ENCODE measurements at places on chromosomes 11 and 22.
A peak's percentile ranks its signal among the peaks of the same experiment; 100 is the strongest.

- DNase-seq: no peak
Measured at GRCh38 chr22:22228921-22229320, 15.7 kb upstream of the VPREB1 start.

- no peak for DNase-seq
Measured at GRCh38 chr22:24339452-24339747, 68.8 kb downstream of the SPECC1L start.

- peak; percentile 48 for DNase-seq
Measured at GRCh38 chr11:134244593-134244992, 8.6 kb downstream of the THYN1 start.

GRCh38 chr11:90476442-90477007 is 253.7 kb upstream of the CHORDC1 start:
- DNase-seq: peak; percentile 67

- no peak for DNase-seq
Measured at GRCh38 chr11:116835042-116835772, 2.2 kb downstream of the APOA1 start.

GRCh38 chr11:9176550-9176949 is 85.2 kb upstream of the SCUBE2 start:
- DNase-seq: no peak

GRCh38 chr11:116126562-116126961 is 622.3 kb upstream of the CADM1 start:
- no peak for DNase-seq

DNA sequence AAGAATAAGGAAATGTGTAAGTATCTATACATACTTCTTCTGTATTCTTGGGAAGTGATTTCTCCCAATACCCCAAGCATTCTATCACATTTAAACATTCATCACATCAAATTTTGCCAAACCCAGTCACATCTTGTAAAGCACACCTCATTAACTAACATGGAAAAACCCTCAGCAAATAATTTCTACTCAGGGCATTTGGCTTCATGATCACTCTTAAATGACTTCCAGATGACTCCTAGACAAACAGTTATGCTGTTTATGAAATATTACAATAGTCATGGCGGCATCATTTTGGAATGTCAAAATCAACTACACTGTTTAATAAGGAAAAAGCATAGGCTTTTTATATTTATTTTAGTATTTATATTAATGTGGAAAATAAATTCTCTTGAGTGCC is 47.3 kb upstream of the CCDC34 start:
- no peak for DNase-seq

DNA sequence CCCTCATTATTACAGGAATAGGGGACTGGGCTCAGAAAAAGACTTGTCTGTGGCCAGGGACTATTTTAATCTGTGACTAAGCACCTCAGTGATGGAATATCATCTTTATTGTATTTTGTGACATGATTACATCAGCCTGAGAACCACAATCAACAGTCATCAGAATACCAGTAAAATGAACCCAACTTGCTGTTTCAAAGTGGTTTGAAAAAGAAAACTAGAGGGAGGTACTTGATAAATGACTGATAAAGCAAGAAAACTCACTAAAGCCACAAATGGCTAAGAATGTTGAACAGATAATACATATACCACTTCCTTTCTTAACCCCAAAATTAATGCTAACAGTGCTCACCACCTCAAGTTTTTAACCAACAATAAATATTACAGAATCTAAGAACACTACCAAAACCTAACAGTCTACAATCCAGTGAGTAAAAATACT is 155.7 kb downstream of the ATG16L2 start:
- peak; percentile 54 for DNase-seq

- peak; percentile 61 for DNase-seq
Measured at GRCh38 chr11:73404048-73404447, 27.8 kb downstream of the RELT start.

- DNase-seq: peak; percentile 58
Measured at GRCh38 chr11:96337541-96338431, 5.2 kb downstream of the MAML2 start.

- DNase-seq: no peak
Measured at GRCh38 chr11:91124363-91124762, 901.5 kb upstream of the CHORDC1 start.

DNA sequence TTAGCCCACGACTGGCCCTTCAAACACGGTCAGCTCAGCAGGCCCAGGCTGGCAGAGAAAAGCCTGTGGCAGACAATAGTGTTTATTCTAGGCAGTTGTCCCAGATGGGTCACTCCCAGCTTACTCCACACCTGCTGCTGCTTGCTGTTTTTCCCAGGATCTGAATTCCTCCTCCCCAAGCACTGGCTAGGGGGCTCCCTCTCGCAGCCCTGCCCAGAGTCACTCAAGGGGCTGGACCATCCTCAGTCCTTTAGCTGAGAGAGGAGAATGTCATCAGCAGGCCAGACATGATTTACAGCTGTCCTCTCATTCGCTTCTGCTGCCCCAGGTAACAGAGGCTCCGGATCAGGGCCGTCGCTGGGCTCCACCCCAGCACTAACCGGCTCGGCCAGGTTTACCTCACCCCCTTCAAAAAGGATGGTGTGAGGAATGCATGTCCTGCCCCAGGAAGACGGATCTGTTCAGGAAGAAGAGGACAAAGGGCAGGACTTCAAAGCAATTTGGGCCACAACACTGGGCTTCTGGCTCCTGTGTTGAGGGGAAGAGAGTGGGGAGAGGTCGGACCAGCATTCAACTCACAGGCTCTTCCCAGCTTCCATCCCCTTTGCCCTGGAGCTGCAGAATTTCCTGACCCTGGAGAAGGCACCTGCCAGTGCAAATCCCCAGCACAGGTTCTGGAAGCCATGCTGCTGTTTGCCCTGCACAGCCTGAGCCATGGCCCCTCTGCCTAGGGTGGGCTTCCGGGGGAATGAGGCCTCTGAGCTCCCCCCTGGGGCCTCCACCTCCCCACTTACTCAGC is 59.7 kb upstream of the BARX2 start:
- no peak for DNase-seq

- no peak for DNase-seq
Measured at GRCh38 chr11:113562981-113563461, 87.8 kb upstream of the DRD2 start.
